Activated naive CD4-positive, alpha-beta T cell treated with anti-CD3 and anti-CD28 coated beads for 36 hours (primary cell): ENCODE measurements at places on chromosomes 1 and 21. TPM values are rescaled to one million over a fixed set of nuclear protein-coding genes. Genes with fewer than 3 reads are reported as not detected.
A peak's percentile ranks its signal among the peaks of the same experiment; 100 is the strongest.

The ATAD3B gene
- total RNA-seq, result 38.7 TPM

- DNase-seq, result peak; percentile 58
Measured at GRCh38 chr21:31343680-31344480, at the start of gene TIAM1. TSS of gene TIAM1 (minus strand) at chr21:31344261. CDS start at chr21:31266972, 77,289 bp downstream.

GRCh38 chr1:198892065-198892464 is 253.2 kb downstream of the PTPRC start:
- DNase-seq, result no peak

GRCh38 chr1:97013941-97014340 is 292.4 kb downstream of the PTBP2 start:
- DNase-seq, result no peak

- DNase-seq, result no peak
Measured at GRCh38 chr1:155471891-155472290, 90.7 kb downstream of the ASH1L start.

DNA sequence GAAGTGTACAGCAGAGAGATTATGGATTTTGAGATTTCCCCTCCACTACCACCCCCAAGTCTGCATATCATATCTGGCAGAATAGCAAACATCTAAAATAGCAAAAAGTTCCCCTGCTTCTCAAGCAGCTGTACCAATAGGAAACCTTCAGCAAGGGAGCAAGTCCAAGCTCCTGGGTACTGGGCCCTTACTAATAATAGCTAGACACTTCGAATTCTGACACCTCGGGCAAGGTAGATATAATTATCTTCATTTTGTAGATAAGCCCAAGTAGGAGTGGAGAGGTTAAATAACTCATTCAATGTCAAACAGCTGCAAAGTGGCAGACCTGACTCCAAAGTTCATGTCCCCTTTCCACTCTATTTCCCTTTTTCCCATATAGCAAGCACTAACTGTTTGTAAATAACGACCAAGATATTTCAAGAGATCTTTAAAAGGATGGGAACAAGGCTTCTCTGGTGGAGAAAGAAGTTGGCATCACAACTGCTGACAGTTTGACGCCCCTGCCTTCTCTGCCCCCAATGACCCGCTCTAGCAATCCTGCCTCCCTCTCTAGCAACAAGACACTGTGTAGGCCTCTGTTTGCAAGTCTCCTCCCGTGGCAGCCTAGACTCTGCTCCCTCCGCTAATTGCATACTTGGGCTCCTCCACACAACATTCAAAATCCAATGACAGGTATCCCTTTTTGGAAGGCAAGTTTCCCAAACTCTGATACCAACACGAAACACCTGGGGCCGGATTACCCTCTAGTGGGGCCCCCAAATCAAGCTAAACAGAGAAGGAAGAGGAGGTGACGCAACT is 18.7 kb upstream of the ADAR start:
- DNase-seq, result no peak

DNA sequence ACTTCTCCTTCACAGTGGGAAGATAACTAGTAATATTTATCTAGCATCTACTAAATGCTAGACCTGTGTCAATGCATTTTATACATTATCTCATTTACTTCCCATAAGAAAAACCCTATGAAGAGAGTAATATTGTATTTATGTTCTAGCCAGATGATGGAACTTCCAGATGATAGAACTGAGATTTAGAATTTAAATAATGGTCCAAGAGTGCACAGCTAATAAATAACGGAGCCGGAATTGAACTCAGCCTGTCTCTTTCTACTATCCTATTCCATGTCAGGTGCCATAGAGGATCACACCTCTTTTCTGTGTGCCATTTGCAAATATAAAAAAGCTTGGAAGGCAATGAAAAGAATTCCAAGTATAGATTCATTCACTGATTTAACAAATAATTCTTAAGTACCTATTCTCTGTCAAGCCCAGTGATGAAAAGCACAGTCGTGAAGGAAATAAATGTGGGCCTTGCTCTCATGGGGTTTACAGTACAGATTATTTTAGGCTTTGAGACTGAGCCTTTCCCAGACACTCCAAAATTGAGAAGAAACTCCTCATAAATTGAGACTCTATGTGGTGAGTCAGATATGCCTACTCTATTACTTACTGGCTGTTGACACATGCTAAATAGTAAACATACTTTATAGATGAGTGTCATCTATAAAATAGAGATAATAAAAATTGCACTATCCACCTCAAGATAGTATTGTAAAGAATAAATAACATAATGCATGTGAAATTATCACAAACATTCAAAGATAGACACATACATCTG is 378.0 kb upstream of the PRMT6 start:
- no peak for DNase-seq

DNA sequence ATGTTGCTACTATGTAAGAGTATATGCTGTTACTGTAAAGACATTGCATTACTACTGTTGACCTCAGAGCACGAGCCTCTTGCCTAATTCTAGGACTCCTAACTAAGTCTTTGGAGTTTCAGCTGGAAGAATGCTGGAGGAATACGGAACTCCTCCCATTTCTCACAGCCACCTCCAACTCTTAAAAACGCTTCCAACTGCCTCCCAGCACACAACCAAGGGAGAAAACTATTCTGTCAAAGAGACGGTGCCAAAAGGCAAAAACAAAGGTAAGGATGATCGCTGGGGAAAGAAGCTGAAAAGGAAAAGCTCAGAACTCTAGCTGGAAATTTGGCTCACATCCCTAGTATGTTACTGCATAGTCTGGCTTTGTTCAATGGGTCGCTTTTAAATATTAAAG is at the start of gene FMO2:
Gene FMO2 (plus strand): TSS at position 210 of the 400 bp plus-strand sequence. CDS start 414 bp downstream, outside the sequence.
- no peak for DNase-seq

- DNase-seq, result no peak
Measured at GRCh38 chr1:205012391-205013140, 30.4 kb upstream of the CNTN2 start.
